ENCODE measurements at places on chromosomes 2 and 18. TPM values are rescaled to one million over a fixed set of nuclear protein-coding genes. Genes with fewer than 3 reads are reported as not detected.

Gene SCYGR4
- total RNA-seq: not detected

Gene POTEC
- total RNA-seq: not detected

Gene TRIM54
- total RNA-seq: 1.1 TPM

Gene CD8B
- not detected for total RNA-seq

Gene PCARE
- not detected for total RNA-seq

Gene CACNB4
- 0.19 TPM for total RNA-seq

Gene LRATD1
- 0.09 TPM for total RNA-seq

Gene STEAP3
- total RNA-seq: 54.9 TPM

Gene PAX8
- total RNA-seq: 0.60 TPM

Gene SPAG16
- 12.1 TPM for total RNA-seq

Gene HOXD12
- total RNA-seq: not detected

Gene AGXT
- not detected for total RNA-seq

Gene COL3A1
- 0.21 TPM for total RNA-seq

Gene CREG2
- 9.3 TPM for total RNA-seq

Gene SULT1C2
- total RNA-seq: 0.33 TPM
